D341Med (cell line): ENCODE measurements at places on chromosomes 6 and 20.
A peak's percentile ranks its signal among the peaks of the same experiment; 100 is the strongest.

- no peak for DNase-seq
Measured at GRCh38 chr20:10453241-10453640, 18.1 kb downstream of the SLX4IP start.

DNA sequence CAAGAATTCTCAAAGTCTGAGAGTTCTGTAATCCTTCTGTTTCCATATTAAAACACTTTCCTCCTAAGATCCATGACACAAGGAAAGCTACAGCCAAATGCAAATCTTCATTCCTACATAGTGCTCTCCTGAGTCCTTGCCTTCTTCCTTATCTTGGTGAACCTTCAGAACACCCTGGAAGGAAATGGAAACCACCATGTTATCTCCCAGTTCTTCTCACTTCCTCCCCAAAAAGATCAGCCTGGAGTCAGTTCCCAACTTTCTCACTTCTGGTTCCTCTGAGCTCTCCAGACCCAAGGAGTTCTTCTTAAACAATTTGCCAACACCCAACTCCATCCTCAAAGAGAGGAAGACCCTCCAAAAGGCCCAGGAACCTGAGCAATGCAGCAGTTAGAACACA lies 193.3 kb upstream of the CCN2 start:
- no peak for DNase-seq

DNA sequence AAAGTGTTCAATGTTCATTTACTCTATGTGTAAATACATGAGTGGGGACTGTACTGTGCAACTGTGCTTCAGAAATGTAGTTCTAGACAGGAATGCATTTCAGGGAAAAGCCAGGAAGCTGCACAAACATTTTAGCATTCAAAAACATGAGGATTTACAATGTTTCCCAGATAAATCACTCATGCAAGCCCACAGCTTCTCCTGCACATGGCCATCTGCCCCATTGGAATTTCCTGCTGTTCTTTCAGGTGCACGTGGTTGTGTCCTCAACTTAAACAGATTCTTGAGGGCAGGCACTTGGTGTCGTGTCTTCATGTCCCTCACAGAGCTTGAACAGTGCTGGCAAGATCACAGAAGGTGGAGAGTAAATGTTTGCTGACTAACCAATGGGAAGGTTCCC lies 101.5 kb downstream of the UNC5CL start:
- no peak for DNase-seq

DNA sequence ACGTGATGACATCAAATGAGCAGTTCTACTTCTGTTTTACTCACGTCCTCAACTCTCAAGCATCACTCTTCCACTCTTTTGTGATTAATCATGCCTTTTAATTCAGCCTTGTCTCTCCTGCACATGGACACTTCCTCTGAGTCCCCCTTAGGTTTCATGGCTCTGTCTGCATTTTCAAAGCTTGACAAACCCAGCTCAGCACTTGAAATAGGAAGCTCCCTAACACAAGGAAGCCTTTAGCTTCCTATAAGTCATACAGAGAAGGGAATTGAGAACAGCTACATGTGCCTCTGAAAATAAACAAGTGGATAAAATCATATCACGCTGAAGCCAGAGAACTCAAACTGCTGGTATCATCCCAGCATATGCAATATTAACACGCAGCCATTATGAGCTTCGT lies 21.2 kb downstream of the KIF16B start:
- no peak for DNase-seq

DNA sequence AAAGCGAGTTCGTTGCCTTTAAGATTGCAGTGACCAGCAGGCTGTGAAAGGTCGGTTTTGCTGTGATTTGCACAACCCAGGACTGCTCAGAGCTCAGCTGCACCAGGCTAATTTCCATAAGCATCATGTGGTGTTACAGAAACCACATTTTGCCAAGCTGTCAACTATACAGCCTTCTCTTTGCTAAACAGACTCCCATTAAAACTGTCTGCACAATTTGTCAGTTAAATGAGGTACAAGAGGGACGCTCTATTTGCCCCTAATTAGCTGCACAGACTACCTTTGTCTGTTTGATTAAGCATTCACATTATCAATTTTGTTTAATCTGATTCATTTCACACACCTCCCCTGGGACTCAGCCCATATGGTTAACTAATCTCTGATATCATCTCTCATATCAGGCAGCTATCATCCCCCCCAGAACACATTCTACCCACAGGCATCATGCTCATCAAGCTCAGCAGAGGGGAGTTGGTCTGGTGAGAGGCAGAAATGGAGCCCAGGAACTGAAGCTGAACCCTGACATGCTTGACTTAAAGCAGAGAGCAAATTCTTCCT lies 62.1 kb downstream of the OLIG3 start:
- no peak for DNase-seq

DNA sequence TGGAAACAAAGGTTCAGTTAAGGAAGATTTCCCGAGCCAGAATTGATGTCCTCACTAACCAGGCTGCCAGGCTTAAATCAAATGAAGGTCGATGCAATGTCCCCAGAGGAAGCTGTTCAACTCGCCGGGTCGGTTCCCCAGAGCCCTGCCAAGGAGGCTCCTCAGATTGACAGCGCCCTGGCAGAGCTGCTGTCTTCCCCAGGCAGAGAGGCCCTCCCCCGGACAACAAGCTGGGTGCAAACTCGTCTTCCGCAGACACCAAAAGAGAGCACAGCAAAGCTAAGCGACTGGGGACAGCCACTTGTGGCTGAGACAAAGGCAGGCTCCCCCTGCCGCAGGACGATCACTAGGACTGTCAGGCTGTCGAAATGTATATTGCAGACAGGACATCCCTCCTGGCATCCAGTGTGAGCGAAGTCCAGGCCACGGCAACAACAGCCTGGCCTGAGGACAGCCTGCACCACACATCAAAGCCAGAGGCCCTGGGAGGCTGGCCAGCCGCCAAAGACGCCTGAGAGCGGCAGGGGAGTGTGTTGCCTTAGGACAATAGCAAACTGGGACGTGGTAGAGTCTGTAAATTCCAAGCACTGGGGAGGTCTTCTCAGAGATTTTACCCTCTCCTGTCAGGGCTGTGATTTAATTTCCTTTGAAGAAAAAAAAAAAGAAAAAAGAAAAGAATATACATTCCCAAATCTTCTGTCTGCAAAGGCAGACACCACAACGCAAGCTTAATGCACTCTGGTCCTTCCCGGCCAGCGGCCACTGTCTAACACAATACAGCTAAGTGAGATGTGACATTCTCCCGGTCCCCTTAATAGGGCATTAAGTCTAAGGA lies 99.1 kb downstream of the HIVEP2 start:
- DNase-seq = peak; percentile 24

GRCh38 chr20:49570828-49571552 lies 3.1 kb upstream of the PTGIS start:
- no peak for DNase-seq

DNA sequence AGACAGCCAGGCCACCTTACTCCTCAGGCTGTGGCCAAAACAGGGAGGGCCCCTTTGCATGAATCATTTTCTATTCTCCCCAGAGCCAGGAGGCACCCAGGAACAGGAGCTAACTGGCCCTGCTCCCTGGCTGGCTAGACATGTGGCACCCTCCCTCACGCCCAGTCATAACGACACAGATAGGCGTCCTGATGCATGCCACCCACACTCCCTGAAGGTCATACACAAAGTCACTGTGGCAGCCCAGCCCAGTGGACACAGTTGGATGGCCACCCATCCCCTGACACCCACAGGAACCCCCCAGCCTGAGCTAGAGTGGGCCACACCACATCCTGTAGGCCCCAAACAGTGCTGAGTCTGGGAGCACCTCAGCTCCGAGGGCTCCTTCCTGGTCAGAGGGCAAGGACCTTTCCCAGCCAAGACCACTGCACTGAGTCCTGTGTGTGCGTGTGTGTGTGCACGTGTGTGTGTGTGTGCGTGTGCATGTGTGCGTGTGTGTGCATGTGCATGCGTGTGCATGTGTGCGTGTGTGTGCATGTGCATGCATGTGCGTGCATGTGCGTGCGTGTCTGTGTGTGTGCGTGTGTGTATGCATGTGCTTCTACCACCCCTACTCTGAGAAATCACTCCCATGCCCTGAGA lies 21.6 kb downstream of the TFEB start:
- no peak for DNase-seq

DNA sequence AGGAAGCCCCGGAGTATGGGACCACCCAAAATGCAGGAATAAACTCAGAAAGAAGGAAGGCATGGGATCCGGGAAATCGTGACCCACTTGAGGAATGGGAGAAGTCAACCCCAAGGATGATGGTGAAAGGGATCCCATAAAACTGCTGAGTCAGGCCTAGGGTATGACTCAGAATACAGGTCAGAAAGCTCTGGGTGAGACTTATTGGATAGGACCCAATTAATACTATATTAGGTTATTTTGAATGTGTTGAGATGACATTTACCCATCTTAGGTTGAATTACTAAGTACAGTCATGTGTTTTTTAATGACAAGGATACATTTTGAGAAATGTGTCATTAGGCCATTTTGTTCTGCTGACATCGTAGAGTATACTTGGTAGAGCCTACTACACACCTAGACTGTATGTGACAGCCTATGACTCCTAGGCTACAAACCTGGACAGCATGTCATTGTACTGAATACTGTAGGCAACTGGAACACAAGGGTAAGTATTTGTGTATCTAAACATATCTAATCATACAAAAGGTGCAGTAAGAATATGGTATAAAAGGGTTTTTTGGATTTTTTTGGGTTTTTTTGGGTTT lies 17.1 kb upstream of the HIVEP1 start:
- DNase-seq = no peak

- DNase-seq = no peak
Measured at GRCh38 chr6:88236612-88237360, 70.6 kb upstream of the CNR1 start.

DNA sequence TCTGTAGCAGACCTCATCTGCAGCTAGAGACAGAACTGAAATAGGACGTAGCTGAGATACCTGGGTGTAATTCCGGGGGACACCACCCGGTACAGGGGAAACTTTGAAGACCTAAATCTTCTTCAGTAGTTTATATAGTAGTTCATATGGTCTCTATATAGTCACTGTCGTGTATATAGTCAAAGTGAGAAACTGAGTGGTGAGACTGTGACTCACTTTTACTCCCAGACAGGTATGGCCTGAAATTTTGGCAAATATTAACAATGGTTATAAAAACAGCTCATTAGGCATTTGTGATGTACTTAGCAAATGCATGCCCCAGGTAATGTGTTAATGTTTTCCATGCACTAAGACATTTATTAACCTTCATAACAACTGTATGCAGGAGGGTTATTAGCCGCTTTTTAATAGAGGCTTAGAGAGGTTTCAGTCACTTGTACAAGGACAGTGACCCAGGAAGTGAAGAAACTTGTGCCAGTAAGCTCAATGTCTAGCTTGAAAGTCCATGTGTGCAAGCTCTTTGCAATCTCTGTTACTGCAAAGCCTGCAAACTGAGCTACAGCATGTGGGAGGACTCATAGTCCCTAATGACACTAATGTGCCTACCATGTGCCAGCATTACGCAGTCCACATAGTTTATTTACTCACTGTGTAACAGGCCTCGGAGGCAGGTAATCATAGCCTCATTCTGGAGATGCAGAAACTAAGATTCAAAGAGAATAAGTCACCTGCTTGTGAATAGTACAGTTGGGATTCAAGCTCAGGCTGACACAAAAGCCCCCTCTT lies 165.4 kb upstream of the CHD6 start:
- no peak for DNase-seq

- no peak for DNase-seq
Measured at GRCh38 chr6:51655517-51655916, 431.9 kb downstream of the PKHD1 start.

GRCh38 chr6:144443157-144443556 lies 158.0 kb downstream of the UTRN start:
- DNase-seq = no peak

GRCh38 chr20:52892023-52892422 lies 80.1 kb upstream of the TSHZ2 start:
- no peak for DNase-seq

DNA sequence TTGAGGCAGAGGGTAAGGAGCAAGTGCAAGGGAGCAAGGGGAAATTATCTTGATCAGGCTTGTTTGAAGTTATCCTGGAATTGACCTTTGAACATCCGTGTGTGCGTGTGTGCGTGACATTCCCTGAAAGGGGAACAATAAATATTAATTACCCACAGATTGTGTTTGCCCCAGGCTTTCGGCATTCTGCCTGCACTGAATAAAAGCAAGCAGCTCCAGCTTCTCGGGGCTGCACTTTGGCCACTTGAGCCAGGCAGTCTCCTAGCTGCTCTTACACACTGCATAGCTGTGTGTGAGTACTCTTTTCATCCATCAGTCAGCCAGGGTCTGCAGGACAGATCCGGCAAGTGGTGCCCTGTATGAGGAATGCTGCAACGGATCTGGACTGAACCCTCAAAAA lies 107.7 kb upstream of the BTN3A2 start:
- DNase-seq = no peak
